ENCODE measurements at places on chromosomes 12 and 14.

GRCh38 chr12:62934239-62934798 lies 631 bp downstream of the PPM1H start:
- DNase-seq: peak; percentile 9

- DNase-seq: no peak
These were observed 77.0 kb upstream of the MED13L start for GRCh38 chr12:116354534-116354933.

GRCh38 chr12:64532734-64533351 lies 77.5 kb upstream of the RASSF3 start:
- no peak for DNase-seq

DNA sequence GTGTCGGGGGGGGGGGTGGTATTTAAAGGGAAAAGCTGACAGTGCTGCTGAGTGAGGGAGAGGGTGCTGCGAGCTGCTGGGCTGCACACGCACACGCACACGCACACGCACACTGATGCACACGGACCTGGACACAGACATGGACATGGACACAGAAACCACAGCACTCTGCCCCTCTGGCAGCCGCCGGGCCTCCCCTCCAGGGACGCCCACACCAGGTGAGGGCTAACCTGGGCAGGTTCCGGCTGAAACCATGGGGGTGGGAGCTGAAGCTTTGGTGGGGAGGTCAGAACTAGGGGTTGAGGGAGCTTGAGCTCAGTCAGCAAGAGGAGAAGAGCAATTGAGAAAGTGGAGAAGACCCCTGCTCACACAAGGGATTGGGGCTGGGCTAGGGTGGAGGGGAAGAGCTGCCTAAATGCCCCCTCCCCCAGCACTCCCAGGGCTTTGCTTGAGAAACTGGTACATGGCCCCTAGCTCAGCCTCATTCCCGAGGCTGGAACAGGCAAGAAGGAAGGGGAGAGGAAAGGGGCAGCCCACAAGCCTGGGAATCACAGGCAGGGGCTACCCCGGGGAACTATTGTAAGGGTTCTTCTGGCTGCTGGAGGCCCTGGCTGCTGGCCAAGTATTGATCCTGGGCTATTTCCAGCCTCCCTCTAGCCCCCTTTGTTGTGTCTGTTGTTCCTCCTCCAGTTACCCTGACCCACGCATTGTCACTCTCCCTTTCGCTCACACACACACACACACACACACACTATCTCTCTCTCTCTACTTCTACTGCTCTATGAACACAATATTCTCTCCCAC lies at the start of gene REM2:
Gene REM2 (plus strand): TSS at position 50 of the 804 bp plus-strand sequence. CDS start 66 bp downstream, at position 116.
- DNase-seq: no peak

Measured in stromal cell of bone marrow (primary cell).